Esophagus squamous epithelium (tissue), 5 donors: ENCODE measurements at places on chromosomes 6 and 20.

DNA sequence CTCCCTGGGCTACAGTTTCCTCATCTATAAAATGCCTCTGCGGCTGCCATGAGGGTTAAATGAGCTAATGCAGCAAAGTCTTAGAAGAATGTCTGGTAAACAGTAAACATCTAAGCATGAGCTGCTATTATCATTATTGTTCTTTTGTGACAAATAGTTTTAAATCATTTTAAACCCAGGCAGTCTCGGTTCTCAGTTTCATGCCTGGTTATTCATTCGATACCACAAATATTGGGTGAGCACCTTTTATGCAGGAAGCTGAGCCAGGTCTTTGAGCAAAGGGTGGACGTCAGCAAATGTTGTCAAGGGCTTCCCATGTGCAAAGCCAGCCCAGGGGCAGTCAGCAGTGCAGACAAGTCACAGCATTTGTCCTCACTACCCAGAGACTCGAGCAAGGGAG, 128.7 kb downstream of the NFATC2 start:
- no peak for DNase-seq

DNA sequence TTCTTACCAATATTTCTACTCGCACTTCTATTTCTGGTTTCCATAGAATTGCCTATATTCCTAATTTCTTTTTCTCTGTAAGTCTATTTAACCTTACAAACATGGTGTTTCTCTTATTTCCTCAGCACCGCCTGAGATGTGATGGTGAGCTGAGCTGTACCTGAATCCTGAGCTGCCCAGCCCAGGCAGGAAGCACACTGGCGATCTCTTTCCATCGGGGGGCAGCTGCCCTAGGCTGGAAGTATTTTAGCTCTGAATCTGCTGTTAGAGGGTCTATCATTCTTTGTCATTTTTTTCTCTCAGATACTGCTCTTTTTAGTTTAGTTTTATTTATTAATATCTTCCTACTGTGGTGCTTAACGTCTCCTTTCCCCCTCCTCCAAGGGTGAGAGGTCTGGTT, 173.4 kb upstream of the SLC35B3 start:
- no peak for DNase-seq

DNA sequence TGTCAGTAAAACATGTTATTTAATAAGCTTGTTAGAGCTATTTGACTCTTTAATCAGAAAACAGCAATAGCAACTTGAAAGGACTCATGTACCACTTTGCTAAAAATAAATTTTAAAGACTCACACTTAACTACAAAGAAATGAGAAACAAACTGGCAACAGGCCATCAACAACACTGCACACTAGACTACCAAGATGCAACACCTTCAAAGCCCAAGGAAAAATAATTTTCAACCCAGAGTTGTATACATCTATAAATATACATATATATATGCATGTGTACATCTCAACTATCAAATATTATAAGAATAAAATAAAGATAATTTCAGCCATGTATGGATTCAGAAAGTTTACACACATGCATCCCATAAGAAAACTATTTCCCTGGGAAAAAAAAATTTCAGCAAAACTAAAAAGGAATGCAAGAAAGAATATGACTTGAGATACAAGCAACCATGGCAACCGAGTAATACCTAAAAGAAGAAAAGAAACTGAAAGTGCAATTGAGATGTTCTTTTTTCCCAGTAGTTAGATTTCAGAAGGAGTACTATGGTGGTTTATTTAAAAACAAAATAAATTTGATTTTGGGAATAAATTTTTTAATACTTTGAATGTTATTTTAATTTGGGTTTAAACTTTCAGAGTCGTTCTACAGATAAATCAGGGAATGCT, 303.8 kb downstream of the UBE3D start:
- no peak for DNase-seq

GRCh38 chr6:114650891-114651290, 308.1 kb upstream of the HS3ST5 start:
- DNase-seq: no peak

DNA sequence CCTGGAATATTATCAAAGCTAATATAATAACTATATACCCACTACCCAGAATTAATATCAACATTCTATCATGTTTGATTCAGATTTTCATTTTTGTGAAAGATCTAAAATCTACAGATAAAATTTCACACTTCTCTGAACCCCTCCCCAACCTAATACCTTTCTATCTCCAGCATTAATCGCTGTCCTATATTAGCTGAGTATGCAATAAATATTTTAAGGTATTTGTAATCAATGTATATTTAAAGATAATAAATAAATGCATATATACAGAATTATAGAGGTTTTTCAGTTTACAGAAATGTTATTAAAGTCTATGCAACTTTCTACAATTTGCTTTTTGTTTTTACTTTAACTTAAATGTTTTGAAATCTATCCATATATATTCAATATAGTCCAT, 156.7 kb upstream of the NRSN1 start:
- DNase-seq: no peak

- DNase-seq: no peak
Measured at GRCh38 chr20:32249030-32249738, 28.3 kb upstream of the KIF3B start.

DNA sequence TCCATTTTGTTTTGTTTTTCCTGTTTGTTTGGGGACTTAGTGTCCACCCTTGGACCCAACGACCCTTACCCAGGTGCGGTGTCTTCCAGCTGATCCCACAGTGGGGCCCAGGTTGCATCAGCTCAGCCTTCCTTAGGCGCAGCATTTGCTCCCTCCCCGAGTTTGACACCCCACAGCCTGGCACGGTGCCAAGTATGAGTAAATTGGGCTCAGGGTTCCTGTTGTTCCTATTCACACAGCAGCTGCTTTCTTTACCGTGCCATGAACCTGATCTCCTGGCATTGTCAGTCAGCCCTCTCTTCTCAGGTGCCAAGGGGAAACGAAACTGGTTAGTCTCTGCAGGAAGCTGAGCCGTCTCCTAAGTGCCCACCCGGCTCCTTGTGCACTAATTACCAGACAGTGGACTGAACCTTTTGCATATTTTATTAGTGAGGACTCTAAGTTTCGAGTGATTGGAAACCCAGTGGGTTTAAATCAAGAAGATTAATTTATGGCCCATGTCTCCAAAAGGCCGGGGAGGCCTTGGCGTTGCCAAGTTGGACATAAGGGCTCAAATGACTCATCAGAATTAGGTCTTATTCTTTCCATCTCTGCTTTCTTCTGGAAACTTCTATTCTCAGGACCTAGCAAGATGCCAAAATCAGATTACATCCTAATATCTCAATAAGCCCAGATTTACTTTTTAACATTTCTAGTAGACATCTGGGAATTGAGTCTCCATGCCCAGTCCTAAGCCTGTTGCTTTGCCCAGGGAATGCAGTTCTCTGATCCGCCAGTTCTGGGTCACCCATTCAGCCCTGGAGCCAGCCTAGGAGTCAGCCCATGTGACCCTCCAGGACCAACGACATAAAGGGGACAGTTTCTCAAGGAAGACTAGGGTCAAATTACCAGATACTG, 68.8 kb downstream of the TSHZ2 start:
- no peak for DNase-seq

DNA sequence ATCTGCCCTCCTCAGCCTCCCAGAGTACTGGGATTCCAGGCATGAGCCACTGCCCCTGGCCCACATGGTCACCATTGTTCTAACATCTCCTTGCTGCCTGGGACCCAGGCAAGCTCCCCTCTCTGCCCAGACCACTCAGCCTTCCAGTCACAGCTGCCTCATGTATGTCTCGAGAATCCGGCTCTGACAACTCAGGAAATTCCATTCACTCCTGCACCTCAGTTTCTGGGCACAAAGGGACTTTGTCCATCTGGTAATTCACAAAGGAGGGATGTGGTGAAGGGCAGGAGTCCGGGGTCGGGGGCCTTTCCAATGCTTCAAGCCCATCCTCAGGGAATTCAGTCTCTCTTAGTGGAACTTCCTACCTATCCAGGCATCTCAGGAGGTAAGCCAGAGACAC, 40.7 kb downstream of the JPH2 start:
- no peak for DNase-seq

DNA sequence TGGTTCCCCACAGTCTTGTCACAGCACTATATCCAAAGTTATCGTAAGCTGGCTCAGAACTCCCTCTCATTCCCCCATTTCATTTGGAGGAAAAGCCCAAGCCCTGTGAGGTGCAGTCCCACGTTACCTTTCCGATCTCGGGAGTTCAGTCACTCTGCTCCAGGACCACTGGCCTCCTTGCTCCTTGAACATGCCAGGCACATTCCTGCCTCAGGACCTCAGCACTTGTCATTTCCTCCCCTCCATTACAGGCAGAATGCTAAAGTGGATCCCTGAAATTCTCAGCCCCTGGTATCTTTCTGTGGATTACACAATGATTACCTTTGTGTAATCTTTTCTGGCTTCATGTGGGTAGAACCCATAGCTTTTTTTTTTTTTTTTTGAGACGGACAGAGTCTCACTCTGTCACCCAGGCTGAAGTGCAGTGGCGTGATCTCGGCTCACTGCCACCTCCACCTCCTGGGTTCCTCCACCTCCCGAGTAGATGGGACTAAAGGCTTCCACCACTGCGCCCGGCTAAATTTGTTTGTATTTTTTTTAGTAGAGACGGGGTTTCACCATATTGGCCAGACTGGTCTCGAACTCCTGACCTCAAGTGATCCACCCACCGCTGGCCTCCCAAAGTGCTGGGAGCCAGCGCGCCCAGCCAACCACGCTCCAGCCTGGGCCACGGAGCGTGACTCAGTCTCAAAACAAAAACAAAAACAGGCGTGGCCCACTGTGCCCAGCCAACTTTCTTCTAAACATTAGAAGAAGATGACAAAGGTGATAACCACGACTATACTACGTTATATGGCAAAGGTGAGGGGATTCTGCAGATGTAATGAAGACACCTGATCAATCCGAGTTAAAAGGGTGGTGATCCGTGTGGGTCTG, 4.0 kb upstream of the OXT start:
- DNase-seq: no peak

- DNase-seq: no peak
Measured at GRCh38 chr20:5612581-5613301, 137.5 kb upstream of the SHLD1 start.

DNA sequence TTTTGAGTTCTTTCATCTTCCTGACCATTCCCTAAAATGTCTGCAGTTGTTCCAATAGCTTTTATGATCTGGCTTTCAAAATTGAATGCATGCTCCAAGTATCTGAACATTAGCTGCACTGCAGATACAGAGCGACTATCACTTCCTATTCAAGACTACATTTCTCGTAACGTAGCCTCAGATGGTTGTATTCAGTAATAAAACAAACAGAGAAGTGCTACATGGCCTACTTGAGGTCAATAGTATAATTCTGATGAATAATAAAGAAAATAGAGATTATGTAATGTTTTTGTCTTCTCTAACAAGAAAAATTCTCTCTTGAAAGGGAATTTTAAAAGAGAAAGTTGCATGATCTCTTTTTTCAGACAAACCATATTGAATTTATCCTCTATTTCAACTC, 333.9 kb upstream of the IRAK1BP1 start:
- no peak for DNase-seq

DNA sequence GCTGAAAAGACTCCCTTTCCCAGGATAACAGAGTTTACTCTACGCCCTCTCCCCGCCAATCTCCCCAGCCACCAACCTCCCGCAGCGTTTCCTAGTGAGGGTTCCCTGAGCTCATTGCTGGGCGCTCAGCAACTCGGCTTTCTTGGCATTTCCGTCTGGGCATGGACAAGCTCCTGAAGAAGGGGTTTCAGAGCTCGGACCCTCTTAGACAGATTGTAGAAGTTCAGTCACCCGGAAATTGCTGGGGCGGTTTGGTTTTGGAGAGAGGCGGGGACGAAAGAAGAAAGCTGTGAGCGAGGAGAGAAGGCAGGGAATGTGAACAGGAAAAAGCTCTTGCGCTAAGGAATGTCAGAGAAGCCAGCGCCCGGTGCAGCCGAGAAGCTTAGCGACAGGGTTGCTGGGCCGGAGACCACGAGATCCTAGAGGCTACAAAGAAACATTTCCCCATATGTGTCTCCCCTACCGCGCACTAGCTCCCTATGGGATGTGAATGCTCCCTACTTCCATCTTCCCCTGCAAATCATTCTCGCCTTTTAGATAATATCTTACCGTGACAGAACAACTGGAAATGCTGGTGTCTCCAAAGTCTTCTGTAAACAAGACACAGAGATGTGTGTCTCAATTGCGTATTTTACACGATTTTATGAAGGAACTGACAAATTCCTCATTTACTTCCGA, 15.8 kb downstream of the POM121L2 start:
- DNase-seq: no peak

- DNase-seq: peak; percentile 21
Measured at GRCh38 chr6:87322304-87323212, at the start of gene SMIM8. TSS of gene SMIM8 (plus strand) at chr6:87322588. CDS start at chr6:87337032, 14,444 bp downstream.

- DNase-seq: no peak
Measured at GRCh38 chr20:5729348-5729747, 20.9 kb upstream of the SHLD1 start.

DNA sequence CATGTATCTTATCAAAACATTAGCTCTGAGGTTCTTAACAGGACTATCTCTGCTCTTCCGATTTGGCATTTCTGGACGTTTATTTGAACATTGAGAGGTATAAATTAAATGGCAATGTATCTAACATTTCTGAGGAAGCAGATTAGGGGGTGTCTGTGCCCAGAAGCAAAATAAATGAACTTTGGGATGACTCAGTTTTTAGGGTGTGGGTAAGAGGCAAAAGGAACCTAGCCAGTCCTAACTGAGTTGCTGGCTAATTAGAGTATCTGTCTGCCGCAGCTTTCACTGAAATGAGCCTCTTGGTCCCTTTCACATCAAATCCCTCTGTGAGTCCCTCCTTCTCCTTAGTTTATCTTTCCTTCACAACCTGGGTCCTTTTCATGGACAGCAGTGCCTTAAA, 1.1 kb downstream of the RNF144B start:
- DNase-seq: no peak

DNA sequence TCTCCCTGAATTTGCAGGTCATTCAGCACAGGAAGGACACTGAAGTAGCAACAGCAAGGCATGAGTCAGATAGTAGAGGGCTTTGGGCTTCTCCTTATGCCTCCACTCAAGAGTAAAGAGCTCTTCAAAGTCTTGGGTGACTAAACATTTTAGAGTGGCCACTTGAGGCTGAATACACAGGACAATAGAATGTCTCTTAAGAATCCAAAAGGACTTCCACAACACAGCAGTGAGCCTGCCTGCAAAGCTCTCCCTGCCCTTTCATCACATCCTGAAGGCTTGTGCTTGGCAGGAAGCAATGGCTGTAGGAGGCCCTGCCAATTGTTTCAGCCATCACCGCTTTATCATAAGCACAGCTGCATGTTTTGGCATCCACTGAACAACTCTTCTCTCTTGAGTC, 36.8 kb downstream of the FOXQ1 start:
- DNase-seq: no peak

GRCh38 chr6:28839443-28840120, 84.2 kb downstream of the TRIM27 start:
- no peak for DNase-seq

GRCh38 chr6:41966214-41966920, 24.8 kb upstream of the CCND3 start:
- no peak for DNase-seq

- no peak for DNase-seq
Measured at GRCh38 chr6:138372711-138373463, 4.8 kb upstream of the SMIM28 start.
